ENCODE measurements at places on chromosomes 2 and 18. TPM values are rescaled to one million over a fixed set of nuclear protein-coding genes. Genes with fewer than 3 reads are reported as not detected.

DNA sequence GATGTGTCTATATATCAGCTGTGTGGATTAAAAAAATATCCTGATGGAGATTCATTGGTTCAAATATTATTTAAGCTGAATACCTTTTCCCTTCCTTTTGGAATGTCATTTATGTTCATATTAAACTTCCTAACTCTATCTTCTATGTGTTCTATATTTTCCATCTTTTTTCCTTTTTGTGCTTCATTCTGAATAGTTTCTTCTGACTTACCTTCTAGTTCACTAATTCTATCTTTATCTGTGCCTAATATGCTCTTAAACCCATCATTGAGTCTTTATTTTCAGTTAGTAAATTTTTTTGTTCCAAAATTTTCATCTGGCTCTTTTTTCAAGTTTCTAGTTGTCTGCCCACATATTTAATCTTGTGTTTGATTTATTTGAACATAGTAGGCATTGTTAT lies 219.4 kb upstream of the STON1 start:
- no peaks in the 10 kb centered on the region for H3K36me3 ChIP-seq
- no peak for DNase-seq
- no peak overlapping the region for H3K4me3 ChIP-seq
- no peaks in the 10 kb centered on the region for H3K4me1 ChIP-seq
- H3K27ac ChIP-seq, result no peak overlapping the region

DNA sequence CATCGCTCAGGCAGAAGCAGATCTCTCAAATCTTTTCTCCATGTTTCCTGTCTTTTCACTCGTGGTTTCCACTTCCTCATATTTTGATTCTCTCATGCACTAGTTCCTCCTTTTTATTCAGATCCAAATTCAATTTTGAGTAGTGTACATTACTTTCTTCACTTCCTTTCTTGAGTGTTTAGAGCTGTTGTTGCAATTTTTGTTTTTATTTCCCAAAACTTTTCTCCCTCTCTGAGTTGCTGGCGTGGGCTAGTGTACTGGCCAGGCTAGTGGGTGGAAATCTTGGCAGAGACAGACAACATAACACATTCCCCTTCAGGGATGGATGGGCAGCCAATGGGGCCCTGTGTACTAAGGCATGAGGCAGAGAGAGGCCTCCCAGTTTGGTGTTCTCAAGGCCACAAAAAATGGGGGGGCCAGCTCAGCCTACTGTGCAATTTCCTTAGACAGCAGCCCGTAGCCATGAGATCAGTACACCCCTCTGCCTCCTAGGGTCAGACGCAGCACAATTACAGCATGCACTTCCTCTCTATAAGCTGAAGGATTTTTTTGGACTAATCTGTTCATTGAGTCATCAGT lies 145.1 kb upstream of the PID1 start:
- H3K4me1 ChIP-seq, result no peaks in the 10 kb centered on the region
- H3K27me3 ChIP-seq, result no peaks in the 10 kb centered on the region
- H3K27ac ChIP-seq, result peak overlapping the region; percentile 62
- no peak overlapping the region for H3K4me3 ChIP-seq
- DNase-seq, result peak; percentile 94

- H3K27me3 ChIP-seq, result no peaks in the 10 kb centered on the region
- H3K4me1 ChIP-seq, result peaks cover 49% of the 10 kb centered on the region
- H3K27ac ChIP-seq, result no peak overlapping the region
- no peaks in the 10 kb centered on the region for H3K36me3 ChIP-seq
Measured at GRCh38 chr2:168731002-168731401, 71.4 kb upstream of the NOSTRIN start.

DNA sequence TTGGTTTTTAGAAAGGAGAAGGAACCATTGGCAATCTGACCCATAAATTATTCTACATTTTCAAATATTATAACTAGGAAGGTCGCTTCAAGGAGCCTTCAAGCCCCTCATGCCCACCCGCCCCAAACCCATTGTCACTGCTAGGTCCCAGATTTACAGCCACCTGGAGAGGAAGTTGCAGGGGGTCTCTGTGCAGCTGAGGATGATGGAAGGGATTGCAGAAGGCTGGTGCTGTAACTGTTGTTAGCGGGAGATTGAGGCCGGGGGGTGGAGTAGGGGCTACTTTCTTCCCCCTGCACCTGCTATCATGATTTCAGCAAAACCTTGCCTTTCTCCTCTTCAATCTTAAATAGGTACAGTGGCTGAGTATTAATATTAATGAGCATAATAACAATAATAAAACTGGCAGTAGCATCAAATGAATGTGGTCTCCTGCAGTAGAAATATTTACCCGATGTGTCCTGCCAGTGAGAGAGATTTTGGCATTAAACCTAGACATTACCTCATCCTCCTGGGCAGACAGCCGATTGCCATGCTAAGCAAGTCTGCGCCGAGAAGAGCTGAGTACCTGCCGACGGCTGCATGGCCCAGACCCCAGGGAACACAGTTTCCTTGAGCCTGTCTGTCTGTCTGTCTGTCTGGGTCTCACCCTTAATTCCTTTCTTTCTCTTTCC lies 225.4 kb downstream of the FAM210A start:
- peak overlapping the region; percentile 90 for H3K27ac ChIP-seq
- DNase-seq, result peak; percentile 83
- H3K4me3 ChIP-seq, result no peak overlapping the region

Gene TDRD15
- not detected for total RNA-seq

- H3K27ac ChIP-seq, result no peak overlapping the region
- H3K4me3 ChIP-seq, result no peak overlapping the region
- no peaks in the 10 kb centered on the region for H3K27me3 ChIP-seq
- no peaks in the 10 kb centered on the region for H3K36me3 ChIP-seq
Measured at GRCh38 chr2:182667315-182667695, 48.8 kb upstream of the DNAJC10 start.

Gene COLEC12
- total RNA-seq, result 15.3 TPM

Gene ASPRV1
- total RNA-seq, result 0.33 TPM

Gene INHA
- 1.0 TPM for total RNA-seq

DNA sequence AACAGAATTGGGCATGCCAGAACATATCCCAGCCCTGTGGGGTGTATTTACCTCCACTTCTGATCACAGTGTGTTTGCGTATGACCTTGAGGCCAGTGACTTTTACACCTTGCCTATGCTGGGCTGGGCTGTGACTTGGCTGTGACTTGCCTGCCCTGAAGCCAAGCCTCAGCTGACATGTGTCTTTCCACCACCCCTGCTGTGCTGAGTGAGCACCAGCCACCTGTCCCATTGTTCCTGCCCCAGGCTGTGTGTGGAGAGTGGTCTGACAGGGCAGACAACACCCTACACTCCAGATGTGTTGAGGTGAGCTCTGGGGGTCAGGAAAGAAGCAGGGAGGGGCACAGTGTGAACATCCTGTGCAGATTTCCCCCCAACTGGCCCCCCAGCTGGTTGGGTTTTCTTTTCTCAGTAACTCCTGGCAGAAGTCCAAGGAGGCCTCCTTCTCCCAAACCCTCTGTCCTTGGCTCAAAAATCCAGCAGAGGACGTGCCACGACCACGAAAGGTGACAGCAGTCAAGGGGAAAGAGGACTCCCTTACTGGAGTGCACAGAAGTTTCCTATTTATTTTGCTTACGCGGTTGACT lies 5.1 kb upstream of the STEAP3 start:
- H3K36me3 ChIP-seq, result no peaks in the 10 kb centered on the region
- H3K27me3 ChIP-seq, result no peaks in the 10 kb centered on the region
- no peak overlapping the region for H3K4me3 ChIP-seq
- peaks cover 4% of the 10 kb centered on the region for H3K4me1 ChIP-seq
- DNase-seq, result no peak

- no peaks in the 10 kb centered on the region for H3K4me1 ChIP-seq
- H3K27me3 ChIP-seq, result no peaks in the 10 kb centered on the region
- H3K27ac ChIP-seq, result peak overlapping the region; percentile 96
- no peak for DNase-seq
- no peaks in the 10 kb centered on the region for H3K36me3 ChIP-seq
Measured at GRCh38 chr18:13222856-13223281, 4.3 kb downstream of the LDLRAD4 start.

GRCh38 chr2:241190291-241190981 lies 2.0 kb downstream of the ANO7 start:
- no peak overlapping the region for H3K4me3 ChIP-seq
- no peaks in the 10 kb centered on the region for H3K36me3 ChIP-seq
- H3K4me1 ChIP-seq, result no peaks in the 10 kb centered on the region
- no peak for DNase-seq
- H3K27me3 ChIP-seq, result no peaks in the 10 kb centered on the region

GRCh38 chr18:60664736-60665135 lies 292.2 kb upstream of the MC4R start:
- no peaks in the 10 kb centered on the region for H3K36me3 ChIP-seq
- H3K27me3 ChIP-seq, result no peaks in the 10 kb centered on the region
- H3K4me1 ChIP-seq, result no peaks in the 10 kb centered on the region

GRCh38 chr18:45352874-45353273 lies 262.4 kb upstream of the SLC14A2 start:
- H3K4me3 ChIP-seq, result no peak overlapping the region
- no peaks in the 10 kb centered on the region for H3K27me3 ChIP-seq
- peaks cover 11% of the 10 kb centered on the region for H3K4me1 ChIP-seq
- H3K27ac ChIP-seq, result no peak overlapping the region
- DNase-seq, result no peak

GRCh38 chr18:80034852-80035406 lies 695 bp downstream of the RBFA start:
- no peaks in the 10 kb centered on the region for H3K4me1 ChIP-seq
- no peaks in the 10 kb centered on the region for H3K27me3 ChIP-seq
- peak overlapping the region; percentile 85 for H3K27ac ChIP-seq
- DNase-seq, result no peak

Gene ST3GAL5
- total RNA-seq, result 20.4 TPM

DNA sequence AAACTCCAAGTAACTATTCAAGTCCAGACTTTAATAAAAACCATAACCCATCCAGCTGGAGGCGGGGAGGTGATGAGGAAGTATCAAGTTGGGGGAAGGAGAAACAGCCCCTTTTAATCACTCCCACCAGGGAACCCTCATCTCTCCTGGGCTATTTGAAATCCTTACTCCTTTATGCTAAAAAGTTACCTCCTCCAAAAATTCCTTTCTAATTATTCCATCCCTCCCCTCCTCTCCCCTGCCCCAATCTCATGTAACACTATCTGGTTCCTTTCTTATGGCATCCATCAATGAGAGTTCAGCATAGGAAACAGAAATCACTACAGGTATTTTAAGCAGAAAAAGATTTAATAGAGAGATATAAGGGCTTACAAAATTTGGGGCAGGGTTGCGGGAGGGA lies 9.3 kb upstream of the SLC14A2 start:
- no peak for DNase-seq
- no peaks in the 10 kb centered on the region for H3K27me3 ChIP-seq
- H3K4me1 ChIP-seq, result no peaks in the 10 kb centered on the region
- H3K27ac ChIP-seq, result no peak overlapping the region
- no peaks in the 10 kb centered on the region for H3K36me3 ChIP-seq
- no peak overlapping the region for H3K4me3 ChIP-seq

Gene ERLEC1
- total RNA-seq, result 41.2 TPM

DNA sequence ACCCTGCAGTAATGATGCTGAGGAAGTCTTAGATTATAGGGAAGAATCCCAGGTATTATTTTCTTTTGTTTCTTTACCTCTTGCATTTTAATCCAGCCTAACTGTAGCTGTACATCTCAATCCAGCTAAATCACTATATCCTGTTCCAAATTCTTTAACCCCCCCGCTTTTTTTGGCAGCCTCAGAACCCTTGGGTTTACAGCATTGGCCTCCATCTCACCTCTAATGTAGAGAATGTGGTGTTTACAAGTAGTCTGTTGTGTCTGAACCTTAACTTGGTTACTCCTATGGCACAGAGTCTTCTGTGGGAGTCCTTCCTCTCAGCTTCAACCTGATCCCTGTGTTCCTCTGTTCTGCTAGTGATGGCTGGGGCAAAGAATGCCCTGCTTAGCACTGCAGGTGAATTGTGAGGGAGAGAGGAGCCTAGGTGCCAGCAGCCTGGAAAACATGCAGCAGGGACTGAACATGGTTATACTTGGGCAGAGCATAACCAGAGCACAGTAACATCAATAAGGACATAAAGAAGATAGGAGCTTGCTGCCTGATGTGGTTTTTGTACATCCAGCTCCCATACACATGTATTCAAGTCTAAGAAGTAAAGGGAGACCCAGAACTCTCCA lies 130.2 kb downstream of the FAM124B start:
- no peaks in the 10 kb centered on the region for H3K4me1 ChIP-seq
- H3K4me3 ChIP-seq, result no peak overlapping the region
- no peak for DNase-seq
- H3K27me3 ChIP-seq, result no peaks in the 10 kb centered on the region

GRCh38 chr2:107303964-107304363 lies 418.0 kb upstream of the ST6GAL2 start:
- no peak overlapping the region for H3K27ac ChIP-seq
- H3K27me3 ChIP-seq, result no peaks in the 10 kb centered on the region
- H3K4me1 ChIP-seq, result no peaks in the 10 kb centered on the region
- DNase-seq, result no peak
- H3K36me3 ChIP-seq, result no peaks in the 10 kb centered on the region
- H3K4me3 ChIP-seq, result no peak overlapping the region

Gene UGT1A8
- total RNA-seq, result not detected

DNA sequence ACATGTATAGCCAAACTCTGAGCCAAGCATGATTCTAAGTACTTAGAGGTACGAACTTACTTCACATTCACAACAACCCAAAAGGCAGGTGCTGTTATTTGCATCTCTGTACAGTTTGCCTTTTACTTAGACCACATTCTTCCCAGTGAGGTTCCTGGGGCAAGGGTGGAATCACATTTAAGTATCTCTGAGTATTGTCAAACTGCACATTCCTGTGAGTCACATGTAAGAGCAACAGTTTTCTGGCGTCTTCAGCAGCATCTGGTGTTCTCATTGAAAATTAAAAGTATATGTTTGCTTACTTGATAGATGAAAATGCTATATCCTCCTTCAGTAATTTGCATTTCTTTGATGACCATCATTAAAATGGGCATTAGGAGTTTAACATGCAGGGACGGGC lies 119.1 kb downstream of the UXS1 start:
- no peak for DNase-seq
- peaks cover 11% of the 10 kb centered on the region for H3K4me1 ChIP-seq
- H3K36me3 ChIP-seq, result no peaks in the 10 kb centered on the region
- H3K4me3 ChIP-seq, result no peak overlapping the region
- no peak overlapping the region for H3K27ac ChIP-seq

DNA sequence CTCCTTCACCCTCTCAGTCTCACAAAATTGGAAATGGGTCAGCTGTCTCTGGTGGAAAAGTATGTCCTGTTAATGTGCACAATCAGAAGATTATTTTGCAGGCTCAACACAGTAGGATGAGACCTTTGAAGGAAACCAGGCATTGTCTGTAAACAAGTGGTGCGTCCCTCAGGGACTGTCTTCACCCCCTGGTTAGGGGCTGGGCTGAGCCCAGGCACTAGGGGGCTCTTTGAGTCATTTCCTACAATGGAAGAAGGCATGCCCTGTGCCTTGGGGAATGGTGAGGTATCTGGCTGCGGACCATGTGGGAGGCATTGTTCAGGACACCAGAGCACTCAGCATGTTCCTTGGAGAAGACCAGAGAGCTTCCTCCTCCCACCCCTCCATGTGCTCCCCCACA lies 26.8 kb downstream of the PKDCC start:
- no peaks in the 10 kb centered on the region for H3K4me1 ChIP-seq
- no peak overlapping the region for H3K27ac ChIP-seq
- no peak for DNase-seq
- no peaks in the 10 kb centered on the region for H3K27me3 ChIP-seq

- no peaks in the 10 kb centered on the region for H3K27me3 ChIP-seq
- no peak overlapping the region for H3K4me3 ChIP-seq
- H3K4me1 ChIP-seq, result peaks cover 32% of the 10 kb centered on the region
Measured at GRCh38 chr2:144424559-144425240, 95.2 kb downstream of the ZEB2 start.

Gene RTKN
- total RNA-seq, result 10.4 TPM

- H3K27ac ChIP-seq, result no peak overlapping the region
- no peak for DNase-seq
- no peaks in the 10 kb centered on the region for H3K4me1 ChIP-seq
- H3K36me3 ChIP-seq, result no peaks in the 10 kb centered on the region
Measured at GRCh38 chr2:5991305-5991968, 299.3 kb downstream of the SOX11 start.
